Stimulated activated CD4-positive, alpha-beta T cell treated with anti-CD3 and anti-CD28 coated beads, Interleukin-1b, Interleukin-23, amount 100 ng/mL, for 48 hours (primary cell): ENCODE measurements at places on chromosomes 5 and 9.

- peak; percentile 85 for DNase-seq
Measured at GRCh38 chr5:50440651-50441492, at the start of gene EMB. TSS of gene EMB (minus strand) at chr5:50441288. CDS start at chr5:50441151, 137 bp downstream.

GRCh38 chr9:36082931-36083330, 46.2 kb downstream of the RECK start:
- DNase-seq, result no peak

DNA sequence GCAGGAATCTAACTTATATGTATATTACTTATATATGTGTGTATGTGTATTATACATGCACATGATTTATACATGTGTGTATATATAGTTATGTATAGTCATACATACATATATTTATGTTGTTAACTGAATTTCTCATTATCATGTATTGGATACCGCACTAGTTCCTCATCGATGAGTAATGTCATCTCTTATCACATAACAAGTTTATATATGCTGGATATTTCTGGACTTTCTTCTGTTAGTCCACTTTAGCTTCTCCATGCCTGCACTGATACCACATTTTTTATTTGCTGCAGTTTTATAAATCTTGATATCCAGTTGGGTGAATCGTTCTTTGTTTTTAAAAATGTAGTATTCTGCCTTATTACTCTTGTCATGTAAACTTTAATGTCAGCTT, 50.2 kb downstream of the APC start:
- no peak for DNase-seq

- no peak for DNase-seq
Measured at GRCh38 chr9:3875361-3876132, 349.7 kb upstream of the RFX3 start.

- no peak for DNase-seq
Measured at GRCh38 chr5:154200221-154200620, 9.7 kb downstream of the GALNT10 start.

DNA sequence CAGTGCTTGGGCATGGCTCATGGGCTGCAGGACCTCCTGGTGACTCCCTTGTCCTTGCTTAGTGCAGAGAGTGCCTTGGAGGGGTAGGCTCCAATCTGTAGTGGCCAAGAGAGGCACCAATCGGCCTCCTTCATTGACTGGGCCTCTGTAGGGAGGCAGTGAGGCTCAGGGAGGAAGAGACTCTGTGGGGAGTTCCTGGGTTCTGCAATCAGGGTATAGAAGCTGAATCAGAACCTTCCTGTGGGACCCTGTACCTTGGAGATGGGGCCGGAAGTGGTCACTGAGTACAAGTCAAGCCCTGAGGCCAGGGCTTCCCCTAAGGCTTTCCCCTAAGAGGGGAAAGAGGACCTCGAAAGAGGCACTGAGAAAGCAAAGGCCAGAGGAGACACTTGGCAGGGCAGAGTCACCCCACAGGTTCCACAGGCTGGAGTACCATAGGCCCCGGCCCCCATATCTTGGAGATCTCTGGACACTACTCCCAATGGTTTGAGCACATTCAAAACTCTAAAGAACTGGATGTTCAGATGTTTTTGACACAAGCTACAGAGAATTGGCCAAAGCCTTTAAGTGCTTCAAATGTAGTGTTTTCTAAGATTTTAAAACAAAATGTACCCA, 190.5 kb downstream of the HSPA4 start:
- no peak for DNase-seq

GRCh38 chr5:149257889-149258705, 13.6 kb upstream of the AFAP1L1 start:
- no peak for DNase-seq

DNA sequence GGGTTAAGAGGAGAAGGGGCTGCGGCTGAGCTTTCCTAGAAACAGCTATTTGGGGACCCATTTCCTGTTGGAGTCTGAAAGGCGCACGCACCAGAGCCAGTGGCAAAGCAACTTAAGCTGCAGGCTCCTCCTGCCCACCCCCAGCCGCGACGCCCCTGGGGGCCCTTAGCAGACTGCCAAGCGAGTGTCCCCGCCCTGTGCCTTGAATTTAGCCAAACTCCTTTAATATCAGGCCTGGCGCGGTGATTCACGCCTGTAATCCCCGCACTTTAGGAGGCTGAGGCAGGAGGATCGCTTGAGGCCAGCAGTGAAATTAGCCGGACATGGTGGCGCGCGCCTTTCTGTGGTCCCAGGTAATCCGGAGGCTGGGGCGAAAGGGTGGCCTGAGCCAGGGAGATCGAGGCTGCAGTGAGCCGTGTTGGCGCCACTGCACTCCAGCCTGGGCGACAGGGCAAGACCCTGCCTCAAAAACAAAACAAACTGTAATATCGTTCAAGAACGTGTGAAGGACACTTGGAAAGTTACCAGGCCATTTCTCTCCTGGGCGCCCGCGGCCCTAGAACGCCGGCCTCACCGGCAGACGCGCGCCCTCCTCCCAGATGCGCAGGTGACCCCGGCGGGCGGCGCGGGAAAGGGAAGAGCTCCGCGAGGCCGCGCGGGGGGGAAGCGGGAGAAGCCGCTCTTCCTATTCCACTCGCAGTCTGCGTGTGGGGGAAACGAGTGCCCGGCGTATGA, 1.0 kb upstream of the F2R start:
- no peak for DNase-seq

DNA sequence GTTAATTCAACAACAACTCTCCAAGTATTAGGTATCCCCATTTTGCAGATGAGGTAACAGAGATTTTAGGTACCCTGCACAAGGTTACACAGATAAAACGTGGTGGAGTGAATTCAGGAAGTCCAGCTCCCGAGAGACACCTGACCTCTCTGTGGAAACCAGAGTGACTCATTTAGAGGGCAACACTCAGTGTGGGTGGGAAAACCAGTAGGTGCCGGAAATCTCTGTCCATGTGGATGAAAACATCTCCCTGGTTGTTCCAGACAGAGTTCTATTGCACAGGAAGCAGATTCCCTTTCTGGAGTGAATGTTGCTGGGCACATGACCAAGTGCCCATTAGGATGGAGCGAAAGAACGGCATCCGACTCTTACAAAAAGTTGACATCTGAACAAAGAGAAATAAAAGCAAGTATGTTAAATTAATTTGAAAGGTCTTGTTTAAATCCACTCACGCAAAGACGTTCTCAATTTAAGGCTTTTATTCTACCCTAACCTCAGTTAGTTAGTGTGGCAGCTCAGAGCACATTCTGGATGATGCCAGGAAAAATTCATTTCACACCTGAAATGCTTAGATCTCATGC, 391.9 kb upstream of the WWC1 start:
- DNase-seq, result no peak

GRCh38 chr5:111975133-111975532, 218.1 kb upstream of the NREP start:
- DNase-seq, result no peak

DNA sequence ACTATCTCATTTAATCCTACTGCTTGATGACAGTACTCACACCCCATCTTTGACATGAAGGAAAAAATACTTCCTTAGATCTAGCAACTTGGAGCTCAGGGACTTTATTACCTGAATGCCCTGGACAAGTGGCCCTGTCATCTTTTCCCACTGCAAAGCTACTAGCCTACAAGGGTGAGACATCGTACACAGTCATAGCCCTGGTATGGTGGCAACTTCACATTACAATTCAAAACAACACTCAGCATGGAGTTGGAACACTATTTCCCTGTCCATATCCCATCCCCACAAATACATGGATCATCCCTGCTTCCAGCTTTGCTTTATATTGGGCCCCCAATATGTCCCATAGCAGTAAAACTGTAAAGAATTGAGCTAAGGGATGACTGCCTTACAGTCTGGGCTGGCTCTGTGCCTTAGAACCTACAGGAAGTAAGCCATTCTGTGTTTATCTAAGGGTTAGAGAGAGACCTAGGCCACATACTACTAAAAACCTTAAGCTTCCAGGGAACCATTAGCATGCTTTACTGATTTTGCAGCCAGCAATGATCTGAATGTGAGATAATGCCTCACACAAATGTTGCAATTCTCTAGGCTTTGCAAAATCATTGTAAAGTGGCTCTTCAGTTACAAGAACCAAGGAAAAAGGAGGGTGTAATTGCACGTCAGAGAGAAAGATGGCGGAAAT, 55.9 kb downstream of the OTULIN start:
- no peak for DNase-seq

DNA sequence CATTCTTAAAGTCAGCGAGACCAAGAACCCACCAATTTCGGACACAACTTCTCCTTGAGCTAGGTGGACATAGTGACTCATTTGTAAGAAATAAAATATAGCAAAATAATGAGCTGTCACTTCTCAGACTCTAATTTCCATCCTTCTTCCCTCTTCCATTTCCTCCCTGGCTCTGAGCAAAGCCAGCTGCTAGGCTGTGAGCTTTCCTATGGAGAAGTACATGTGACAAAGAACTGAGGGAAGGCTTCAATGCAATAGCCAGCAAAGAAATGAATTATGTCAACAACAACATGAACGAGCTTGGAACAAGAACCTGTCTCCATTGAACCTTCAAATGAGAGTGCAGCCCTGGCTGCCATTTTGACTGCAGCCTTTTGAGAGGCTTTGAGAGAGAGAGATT, 25.9 kb upstream of the SELENOP start:
- no peak for DNase-seq

- no peak for DNase-seq
Measured at GRCh38 chr5:101284736-101285375, 381.8 kb upstream of the ST8SIA4 start.

DNA sequence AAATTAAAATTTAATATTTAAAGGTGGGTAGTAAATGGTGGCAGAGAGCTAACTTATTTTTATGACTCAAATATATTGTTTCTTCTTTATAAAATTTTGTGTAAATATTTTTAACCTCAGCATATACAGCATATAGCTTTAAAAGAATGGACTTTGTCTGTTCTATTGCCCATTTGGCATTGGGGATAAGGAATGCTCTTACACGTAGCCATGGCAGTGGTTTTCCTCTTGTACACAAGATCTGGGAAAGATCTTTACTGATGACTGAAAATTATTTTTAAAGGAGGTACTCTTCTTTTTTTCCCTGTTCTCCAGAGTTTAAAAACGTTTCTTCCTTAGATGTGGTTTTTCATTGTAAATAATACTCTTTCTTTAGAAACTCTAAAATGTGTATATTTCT, 75.0 kb downstream of the PBX3 start:
- DNase-seq, result no peak

DNA sequence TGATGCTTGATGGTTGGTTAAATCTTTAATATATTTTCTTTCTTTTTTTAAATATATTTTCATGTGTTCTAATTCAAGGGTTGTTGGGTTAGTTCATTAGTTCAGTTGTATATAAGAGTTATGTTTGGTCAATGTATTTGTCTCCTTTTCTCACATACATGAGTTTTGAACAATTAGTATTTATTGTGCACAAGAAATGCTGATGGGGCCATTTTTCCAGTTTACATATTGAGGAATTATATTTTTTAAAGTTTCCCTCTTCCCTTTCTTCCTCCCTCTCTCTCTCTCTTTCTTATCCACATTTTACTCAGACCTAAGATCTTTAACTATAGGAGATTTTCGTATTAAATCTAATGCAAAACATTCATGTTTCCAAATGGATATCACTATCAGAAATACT, 74.0 kb downstream of the LNPEP start:
- no peak for DNase-seq

DNA sequence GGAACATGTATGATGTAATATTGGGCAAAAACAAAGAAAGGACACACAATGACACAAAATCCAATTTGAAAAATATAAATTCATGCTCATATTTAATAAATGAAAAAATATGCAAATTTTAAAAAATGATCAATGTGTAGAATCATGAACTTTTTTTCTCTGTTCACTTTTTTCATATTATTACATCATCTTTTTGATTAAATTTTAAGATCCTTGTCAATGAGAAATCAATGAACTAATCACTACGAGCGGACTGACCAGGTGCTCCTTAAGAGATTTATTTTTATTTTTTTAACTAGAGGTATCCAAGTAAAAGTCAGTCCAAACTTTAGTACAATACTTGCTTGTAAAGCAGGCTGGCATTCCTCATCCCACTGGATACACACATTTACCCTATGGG, 174.1 kb downstream of the CDK5RAP2 start:
- no peak for DNase-seq

GRCh38 chr5:163567811-163568210, 62.4 kb downstream of the MAT2B start:
- no peak for DNase-seq
